ENCODE measurements at places on chromosomes 6 and 20.
A peak's percentile ranks its signal among the peaks of the same experiment; 100 is the strongest.

DNA sequence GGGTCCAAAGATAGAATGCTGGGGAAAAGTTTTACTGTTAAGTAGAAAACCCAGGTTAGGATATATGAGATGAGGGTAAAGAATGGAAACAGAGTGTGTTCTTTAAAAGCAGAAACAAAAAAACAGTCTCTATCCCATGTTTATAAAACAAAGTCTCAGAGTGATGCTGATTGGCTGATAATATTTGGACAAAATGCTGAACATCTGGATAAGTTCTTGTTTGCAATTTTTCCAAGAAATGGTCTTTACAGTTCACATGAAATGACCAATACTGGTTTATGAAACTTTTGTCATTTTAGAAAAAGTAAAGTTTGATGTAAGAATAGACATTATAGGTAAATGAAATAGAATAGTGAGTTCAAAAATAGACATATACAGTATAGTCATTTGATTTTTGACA lies 96.2 kb upstream of the EYS start:
- no peak for DNase-seq

DNA sequence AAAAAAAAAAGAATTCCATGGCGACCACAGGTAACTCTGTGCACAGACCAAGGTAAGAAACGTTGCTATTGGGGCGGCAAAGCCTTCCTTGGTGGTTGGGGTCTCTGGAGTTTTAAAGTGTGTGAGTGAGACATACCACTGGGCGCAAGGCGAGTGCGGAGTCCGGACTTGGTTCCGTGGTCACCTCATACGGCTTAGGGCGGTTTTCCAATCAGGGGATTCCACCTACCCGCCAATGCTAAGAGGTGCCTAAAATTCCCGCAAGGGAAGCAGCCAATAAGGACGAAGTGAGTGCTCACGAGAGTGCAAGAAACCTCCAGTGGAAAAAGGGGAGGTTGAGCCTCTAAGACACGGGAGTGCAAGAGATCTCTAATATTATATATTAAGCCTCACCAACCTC lies 68.6 kb upstream of the PRSS16 start:
- DNase-seq, result no peak

DNA sequence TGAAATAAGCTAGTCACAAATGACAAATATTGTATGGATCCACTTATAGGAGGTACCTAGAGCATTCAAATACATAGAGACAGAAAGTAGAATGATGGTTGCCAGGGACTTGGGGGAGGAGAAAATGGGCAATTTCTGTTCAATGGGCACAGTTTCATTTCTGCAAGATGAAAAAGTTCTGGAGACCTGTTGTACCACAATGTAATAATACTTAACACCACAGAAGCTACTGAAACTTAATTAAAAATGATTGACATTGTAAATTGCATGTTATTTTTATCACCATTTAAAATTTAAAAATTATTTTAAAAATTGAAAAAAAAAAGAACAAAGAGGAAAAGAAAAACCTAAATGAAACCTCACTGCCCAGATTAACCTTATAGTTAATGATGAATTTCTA lies 67.4 kb downstream of the NHLRC1 start:
- DNase-seq, result no peak

DNA sequence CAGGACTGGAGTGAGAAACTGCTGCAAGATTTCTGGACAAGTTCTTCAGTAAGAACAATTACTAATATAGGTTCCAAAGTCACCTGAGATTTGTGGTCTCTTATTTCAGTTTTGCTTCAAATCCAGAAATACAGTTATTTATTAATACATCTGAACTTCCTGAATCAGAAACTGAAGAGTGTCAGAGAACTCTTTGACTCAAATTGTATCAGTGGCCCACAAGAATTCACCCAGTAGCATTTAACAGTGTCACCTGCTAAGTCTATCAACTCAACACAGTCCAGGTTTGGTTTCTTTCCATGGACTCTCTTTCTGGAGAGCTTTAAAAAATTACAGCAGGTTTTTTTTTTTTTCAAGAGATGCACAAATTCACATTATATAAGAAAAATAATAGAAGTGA lies 18.8 kb upstream of the NHSL1 start:
- DNase-seq, result no peak

DNA sequence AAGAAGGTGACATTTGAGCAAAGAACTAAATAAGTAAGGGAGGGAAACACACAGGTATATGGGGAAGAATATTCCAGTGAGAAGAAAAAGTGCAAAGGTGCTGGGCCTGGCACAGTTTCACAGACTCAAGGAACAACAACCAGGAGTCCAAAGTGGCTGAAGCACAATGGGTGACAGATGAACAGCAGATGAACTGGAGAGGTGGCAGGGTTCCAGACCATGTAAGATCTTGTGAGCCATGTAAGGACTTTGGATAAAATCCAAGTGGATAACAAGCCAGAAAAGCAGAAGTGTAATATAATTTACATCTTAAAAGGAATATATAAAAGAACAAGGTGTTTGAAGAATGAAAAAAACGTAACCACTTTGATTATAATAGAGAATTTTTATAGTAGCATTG lies 87.9 kb downstream of the MMS22L start:
- DNase-seq, result no peak

GRCh38 chr6:40210628-40211056 lies 276.4 kb upstream of the MOCS1 start:
- no peak for DNase-seq

DNA sequence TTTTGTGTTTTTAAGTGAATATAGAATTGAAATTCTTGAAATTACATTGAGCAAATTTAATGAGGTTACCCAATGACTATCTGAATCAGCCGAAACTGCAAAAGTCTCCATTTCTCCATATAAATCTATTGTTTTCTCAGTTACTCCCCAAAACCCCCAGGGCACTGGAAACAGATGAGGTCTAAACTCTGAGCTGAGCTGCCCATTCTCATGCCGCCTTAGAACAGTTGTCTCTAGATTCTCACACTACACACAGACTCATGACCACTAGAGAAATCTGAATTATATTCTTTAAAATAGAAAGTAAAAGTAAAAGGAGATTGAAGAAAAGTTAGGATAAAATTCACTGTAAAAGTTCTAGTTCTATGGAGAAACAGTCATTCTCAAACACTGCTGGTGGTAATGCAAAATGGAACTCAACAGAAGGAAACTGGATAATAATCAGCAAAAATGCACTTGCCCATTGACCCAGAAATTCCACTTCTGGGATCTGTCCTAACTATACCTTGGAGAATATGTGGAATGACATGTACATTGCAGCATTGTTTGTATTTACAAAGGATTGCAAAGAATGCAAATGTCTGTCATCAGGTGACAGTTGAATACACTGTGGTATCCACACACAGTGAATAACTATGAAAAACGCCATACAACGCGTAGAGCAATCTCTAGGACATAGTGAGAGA lies 125.5 kb downstream of the IPCEF1 start:
- peak; percentile 41 for DNase-seq

- no peak for DNase-seq
These were observed 81.8 kb upstream of the GPR6 start for GRCh38 chr6:109896341-109896740.

DNA sequence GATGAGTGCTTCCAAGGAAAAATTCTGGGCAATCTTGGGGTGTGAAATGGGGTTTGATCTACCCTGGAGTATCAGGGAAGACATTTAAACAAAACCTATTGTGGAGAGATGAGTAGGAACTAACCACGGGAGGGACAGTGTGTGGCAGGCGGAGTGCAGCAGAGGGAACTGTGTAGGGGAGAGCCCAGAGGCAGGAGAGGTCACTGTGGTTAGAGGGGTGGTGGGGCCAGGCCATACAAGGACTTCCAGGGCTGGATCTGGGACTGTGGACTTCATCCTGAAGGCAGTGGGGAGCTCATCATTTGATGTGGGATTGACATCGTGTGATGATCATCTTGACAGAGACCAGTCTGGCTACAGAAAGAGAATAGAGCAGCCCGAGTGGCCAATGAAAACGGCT lies 89.0 kb downstream of the TOX2 start:
- DNase-seq, result no peak

DNA sequence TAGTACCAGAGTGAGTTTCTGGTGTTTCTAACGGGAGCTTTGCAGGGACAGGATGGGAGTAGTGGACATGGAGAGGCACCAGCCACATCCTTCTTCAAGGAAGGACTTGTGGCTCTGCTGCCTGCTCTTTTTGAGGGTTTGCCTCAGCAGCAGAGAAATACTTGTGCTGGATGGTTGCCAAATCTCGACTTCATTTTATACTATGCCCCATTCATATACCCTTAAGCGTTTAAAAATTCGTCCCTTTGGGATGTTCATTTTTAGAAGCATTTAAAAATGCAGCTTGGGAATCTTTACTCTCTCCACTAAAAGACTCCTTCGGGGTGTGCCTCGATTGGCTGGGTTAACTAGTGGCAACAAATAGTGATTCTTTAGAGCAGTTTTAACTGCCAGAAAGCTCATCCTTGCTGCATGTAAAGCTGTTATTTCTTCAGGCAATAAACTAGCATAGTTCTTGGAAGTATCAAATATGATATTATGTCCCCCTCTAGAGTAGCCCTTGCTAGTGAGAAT lies 126.5 kb upstream of the B3GAT2 start:
- DNase-seq, result no peak

- no peak for DNase-seq
These were observed 153.1 kb upstream of the INSM1 start for GRCh38 chr20:20214757-20215275.

DNA sequence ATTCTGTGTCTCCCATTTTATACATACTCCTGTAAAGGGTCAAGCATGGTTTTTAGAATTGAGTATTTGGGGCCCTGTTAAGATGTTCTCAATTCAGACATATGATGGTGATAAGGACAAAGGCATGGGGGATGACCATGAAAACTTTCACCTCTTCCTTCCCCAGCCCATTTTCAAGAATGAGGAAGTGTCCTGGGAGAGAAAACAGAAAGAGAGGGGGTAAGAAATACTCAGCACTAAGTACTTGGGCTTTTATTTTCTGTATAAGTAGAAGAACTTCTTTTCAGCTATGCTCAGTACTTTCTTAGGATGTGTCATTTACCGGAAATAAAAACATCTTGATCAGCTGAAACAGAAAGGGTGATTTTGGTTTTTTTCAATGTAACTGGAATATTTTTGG lies 10.9 kb upstream of the MBOAT1 start:
- DNase-seq, result peak; percentile 70

DNA sequence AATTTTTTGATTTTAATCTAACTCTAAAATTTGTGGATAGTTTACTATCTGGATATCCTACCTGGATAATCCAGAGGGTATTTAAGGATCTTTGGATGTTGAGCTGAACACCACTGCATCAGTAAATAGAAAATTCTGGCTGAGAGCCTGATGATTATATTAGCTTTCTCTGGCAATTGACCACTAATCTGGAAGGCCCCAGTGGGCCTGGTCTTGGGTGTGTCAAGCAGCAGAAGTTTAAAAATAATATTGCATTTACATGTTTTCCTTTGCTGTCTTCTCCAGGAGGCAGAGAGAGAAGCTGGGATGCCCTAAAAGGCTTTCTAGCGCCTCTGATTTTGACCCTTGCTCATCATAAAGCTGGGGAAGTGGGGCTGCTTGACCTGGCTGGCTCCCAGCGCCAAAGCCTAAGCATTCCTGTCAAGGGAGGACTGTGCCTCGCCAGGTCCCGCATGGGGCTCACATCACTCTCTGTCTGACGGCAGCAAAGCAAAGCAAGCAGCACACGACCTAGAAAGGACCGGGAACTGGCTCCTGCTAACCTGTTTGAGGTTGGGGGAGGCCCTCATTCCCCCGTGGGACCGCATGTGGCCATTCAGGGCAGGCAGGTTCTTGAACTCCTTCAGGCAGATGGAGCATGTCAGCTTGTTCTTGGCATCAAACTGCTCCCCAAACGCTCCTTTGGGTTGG lies 46.6 kb upstream of the MRPS10 start:
- no peak for DNase-seq

DNA sequence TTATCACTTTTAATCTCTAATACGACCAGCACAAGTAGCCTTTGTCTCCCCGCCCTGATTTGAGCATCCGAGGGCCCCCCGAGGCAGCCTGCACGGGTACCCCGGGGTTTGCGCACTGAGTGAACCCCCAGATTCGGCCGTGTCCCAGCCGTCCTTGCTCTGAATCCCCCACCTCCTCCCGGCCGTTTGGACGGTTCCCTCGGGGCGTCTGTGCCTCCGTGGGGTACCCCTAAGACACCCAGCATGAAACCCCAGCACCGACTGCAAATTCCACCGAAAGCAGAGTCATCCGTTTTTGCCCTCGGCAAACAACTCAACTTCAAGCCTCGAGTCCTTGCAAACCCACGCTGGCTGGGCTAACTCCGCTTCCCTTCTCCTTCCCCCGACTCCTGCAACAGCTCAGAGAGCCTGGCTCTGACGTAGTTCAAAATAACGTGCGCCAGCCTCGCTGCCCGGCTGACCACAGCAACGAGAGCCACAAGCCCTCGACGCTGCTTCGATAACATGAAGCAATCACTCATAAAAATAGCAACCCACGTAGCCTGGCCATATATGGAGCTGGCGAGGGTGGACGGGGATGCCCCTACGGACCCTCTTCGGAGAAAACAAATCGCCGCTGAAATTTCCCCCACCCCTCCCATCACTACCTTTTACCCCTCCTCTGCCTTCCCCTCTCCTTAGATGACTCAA lies 764 bp upstream of the SNAP25 start:
- DNase-seq, result peak; percentile 63

GRCh38 chr6:36626636-36627035 lies 32.5 kb downstream of the SRSF3 start:
- DNase-seq, result no peak

DNA sequence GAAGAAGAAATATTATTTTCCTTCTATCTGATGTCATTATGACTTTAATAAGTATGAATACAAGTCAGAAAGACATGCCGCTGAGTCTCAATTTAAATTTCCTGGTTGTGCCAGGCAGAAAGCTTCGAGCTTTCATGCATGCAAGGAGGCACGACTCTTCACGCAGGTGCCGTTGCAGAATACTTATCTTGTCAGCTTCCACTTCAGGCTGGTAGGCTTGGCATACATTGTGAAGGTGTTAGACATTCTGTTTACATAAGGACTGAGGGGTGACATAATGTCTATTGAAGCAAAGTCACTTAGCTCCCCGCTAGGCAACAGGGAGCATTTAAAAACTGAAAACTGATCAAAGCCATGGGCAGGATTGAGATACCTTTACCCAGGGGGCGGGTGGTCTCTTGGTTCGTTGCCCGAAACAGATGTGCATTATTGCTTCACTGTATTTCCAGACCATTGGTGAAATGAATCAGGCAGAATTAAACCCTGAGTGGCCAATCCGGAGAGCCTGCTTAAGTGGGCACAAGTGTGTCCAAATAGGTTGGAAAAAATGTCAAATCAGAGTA lies 16.4 kb downstream of the BMP6 start:
- no peak for DNase-seq

GRCh38 chr6:33091957-33092356 lies 16.2 kb downstream of the HLA-DPB1 start:
- DNase-seq, result peak; percentile 38

DNA sequence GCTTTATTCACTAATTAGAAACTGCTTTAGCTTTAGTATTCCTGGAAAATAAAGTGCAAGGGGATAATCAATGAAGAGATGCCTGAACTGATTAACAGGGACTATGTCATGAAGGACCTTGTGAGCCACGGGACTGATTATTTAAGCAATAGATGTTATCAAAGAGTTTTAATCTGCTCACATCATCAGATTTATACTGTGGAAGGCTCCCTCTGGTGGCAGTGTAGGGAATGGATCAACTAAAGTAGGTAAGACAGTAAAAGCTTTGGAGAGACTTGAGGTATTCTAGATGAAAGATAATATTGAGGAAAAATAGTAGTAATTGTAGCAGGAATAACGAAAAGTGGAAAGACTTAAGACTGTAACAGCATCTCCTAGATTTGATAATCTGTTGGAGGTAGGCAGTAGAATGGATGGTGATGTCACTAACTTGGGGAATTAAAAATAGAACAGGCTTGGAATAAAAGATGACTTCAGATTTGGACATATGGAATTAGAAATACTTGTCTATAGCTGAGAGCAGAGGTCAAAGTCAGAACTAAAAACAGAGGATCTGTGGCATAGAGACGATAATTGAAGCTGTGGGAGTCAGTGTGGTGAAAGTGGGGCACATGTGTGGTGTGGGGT lies 80.3 kb upstream of the HTR1E start:
- peak; percentile 49 for DNase-seq

Measured in suppressor macrophage treated with lipopolysaccharide for 4 hours (primary cell).